ENCODE measurements at places on chromosomes 7 and 10.

GRCh38 chr7:41203542-41203941, 499.3 kb downstream of the INHBA start:
- no peak for DNase-seq

DNA sequence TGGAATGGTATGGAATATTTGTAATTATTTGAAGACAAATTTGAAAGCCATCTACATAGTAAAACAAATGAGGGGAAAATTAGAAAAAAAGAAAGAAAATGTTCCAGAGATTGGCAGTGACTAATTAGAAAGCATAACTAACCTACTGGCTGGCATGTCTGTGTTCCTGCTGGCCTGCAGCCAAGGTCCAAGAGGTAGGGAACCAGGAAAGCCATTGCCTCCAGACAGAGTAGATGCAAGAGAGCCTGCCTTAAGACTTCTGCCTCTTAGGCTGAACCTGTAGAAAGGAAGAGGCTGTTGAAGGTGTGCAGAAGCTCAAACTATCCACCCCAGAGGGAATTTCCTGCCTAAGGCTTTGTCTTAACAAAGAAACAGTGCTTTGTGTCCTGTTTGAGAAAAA, 982.0 kb downstream of the SORCS1 start:
- no peak for DNase-seq

- peak; percentile 2 for DNase-seq
These were observed 34.7 kb downstream of the ACADSB start for GRCh38 chr10:123043409-123043925.

GRCh38 chr10:33382216-33382600, 47.7 kb upstream of the NRP1 start:
- DNase-seq, result no peak

DNA sequence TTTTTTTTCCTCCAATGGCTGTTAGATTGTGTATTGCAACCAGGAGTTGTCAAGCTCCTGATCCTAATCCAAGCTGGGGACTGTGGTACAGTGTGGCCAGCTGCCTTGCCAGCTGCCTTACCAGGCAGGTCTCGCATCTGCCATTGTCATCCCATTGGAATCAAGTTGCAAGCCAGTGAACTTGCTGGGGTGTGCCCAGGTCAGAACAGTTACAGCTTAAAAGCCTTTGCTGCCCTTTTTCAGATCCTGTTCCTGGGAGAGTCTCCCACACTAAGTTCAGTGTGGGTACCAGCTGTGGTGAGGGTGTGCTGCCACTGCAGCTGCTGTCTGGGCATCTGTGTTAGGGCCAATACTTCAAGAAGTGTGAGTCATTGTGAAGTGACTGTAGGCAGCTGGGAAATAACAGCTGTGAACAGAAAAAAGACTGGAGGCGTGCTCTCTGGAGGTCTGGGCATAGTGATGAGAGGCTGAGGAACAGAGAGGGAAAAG, 72.8 kb downstream of the CCNY start:
- no peak for DNase-seq

DNA sequence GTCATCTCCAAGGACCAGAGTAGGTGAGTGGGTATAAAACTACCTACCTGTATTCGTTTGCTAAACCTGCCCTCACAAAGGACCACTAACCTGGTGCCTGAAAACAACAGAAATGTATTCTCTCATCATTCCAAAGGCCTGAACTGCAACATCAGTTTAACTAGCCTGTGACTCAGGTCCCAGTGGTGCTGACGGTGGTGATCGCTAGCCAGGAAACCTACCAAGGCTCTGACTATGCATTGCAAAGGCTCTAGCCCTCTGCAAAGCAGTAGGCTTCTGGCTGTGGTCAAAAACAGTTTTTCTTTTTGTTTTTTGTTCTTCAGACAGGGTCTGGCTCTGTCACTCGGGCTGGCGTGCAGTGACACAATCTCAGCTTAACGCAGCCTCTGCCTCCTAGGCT, 107.5 kb downstream of the NPTX2 start:
- DNase-seq, result no peak

GRCh38 chr10:107618504-107618994, 454.0 kb upstream of the SORCS1 start:
- no peak for DNase-seq

DNA sequence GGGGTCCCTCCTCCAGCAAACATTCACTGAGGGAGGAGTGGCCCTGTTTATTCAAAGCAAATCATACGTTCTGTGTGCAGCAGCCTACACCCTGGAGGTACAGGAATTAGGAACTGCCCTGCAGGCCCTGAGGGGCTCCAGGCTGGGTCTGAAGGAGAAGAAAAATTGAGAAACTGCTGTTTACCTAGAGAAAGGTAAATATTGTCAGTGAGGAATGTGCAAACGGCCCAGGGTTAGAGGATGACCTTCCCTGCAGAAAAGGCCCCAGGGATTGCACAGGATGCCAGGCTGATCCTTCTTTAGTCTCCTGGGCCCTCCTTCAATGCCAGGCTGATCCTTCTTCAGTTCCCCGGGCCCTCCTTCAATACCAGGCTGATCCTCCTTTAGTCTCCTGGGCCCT, 5.7 kb downstream of the CALML5 start:
- DNase-seq, result no peak

DNA sequence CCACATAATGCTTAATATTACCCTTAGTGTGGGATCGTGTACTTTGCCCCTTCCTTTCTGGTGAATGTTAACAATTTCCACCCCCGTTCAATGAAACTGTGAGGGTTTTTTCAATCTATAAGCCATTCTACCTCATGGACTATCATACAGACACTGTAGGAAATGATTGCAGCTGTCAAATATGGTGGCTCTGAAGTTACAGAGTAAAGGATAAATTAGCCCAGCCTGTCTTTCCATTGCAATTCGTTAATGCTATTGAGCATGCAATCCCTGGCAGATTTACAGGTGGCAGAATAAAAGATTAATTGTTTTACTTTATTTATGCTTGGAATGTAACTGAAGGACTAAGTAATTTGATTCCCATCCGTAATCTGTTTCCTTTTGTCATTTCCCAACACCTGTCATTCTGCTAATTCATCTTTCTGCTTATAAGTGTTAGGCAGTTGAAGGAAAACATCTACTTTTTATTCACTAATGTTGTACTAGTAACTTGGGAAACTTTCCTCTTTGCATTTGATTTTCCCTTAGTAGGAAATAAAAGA, 1211.6 kb upstream of the LRRN3 start:
- DNase-seq, result no peak

DNA sequence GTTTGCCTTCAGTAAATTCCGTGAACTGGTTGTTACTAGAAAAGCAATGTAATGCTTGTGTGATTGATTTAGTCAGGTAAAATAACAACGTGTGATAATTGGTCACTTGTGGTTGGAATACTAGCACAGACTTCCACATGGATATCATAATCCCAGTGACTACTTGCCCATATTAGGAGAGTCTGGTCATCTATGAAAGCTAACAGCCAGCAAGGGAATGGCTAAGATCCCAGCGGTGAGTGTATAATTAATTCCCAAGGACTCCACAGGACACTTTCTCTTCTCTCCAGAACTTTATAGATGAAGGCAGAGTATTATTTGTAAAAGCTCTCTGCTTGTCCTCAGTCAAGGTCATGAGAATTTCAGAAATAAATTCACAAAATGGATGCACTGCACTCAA, 662.6 kb upstream of the TEX47 start:
- no peak for DNase-seq
